ENCODE measurements at places on chromosomes 3 and 15.
A peak's percentile ranks its signal among the peaks of the same experiment; 100 is the strongest.

GRCh38 chr3:148450819-148451218, 246.9 kb upstream of the AGTR1 start:
- no peak for DNase-seq

DNA sequence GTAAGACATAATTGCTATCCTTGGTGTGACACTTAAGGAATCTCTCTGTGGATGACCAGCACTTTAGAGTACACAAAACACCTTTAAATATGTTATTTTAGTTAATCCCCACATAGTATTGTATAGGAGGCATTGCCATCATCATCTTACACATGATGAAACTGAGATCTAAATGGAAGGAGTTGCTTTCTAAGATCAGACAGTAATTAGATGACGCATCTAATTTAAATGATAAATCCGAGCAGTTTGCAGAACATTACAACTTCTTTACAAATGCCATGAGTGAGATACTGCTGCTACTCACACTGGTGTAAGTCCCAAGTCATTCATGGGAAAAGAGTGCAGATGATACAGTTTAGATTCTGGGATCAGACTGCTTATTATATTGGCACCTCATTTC, 431.9 kb downstream of the MFSD1 start:
- no peak for DNase-seq

DNA sequence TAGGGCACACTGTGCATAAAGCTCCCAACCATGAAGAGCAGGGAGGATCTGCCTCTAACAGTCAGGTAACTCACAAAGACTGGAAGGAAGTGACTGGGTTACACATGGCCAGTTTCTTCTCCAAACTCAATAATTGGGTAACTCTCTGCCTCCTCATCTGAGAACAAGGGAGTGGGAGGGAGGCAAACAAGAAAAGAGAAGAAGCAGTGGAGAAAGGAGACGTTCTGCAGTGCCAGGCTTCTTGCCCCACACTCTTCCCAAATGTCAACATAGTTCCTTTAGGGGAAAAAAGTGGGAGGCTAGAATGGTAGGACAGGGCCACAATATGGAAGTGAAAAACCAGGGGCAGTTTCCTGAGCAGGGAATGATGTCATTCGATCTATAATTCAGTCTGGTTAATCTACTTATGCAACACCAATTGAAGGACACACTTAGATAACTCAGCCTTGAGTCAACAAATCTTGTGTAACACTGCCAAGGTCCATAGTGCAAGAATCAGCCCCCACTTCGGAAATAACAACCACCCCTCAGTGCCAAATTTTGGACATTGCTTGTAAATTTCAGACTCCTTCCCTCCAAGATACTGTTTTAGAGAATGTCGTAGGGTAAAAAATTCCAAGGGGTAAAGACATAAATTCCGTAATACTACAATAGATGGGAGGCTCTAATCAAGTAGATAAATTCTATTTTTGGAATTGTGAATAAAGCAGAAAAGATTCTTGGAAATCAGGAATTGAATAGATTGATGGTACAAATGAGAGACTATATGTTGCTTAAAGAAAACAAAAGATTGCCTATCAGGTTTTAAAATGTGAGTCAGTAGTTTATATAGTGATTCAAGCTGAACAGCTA, 143.0 kb downstream of the LPP start:
- no peak for DNase-seq

DNA sequence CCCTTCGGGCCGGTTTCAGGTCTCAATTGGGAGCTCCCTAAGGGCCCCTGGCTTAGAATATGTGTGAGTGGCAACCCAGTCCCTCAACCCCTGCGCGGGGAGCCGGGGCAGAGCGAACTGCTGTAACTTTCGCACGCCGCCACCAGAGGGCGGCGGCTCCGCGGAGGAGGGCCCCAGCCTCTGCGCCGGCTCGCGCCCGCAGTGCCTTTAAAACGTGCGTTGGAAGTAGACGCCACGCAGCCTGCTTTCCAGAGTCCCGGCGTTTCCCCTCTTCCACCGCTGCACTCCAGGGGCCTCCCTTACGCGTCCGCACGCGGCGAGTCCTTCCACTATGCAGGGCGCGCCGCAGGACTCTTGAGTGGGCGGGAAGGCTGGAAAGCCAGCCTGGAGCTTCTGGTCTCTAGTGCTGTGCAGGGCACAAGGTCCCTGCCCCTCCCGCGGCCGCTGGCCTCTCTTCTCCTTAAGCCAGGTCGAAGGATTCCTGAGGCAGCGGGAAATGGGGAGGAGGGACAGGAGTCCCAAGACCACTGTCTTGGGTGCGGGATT, 23.7 kb upstream of the RNU6-1 start:
- DNase-seq, result peak; percentile 56

DNA sequence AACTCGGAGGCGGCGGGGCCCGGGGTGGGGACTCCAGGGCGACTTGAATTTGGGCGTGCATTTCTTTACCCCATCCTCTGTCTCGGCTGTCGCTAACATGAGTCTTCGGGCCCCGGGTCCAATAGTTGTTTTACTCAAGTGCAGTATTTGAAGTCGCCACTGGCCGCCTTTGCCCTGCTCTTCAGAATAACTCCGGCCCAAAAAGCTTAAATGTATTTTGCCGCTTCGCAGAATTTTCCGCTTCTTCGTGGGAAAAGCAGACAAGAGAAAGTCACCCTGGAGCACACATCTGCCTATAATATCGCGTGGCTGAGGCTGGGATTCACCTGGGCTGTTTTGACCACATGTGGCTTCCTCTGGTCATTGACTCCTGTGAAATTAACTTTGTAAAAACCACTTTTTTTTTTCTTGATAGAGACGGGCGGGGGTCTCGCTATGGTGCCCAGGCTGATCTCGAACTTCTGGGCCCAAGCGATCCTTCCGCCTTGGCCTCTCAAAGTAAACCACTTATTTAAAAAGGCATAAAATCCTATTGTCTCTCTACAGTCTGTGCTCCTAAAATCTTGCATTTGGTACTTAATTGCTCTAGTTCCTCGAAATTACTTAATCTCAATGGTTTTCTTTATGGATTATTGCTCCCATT, 676 bp downstream of the CNOT10 start:
- DNase-seq, result peak; percentile 2

GRCh38 chr15:61654002-61654740, 406.1 kb downstream of the VPS13C start:
- DNase-seq, result no peak

DNA sequence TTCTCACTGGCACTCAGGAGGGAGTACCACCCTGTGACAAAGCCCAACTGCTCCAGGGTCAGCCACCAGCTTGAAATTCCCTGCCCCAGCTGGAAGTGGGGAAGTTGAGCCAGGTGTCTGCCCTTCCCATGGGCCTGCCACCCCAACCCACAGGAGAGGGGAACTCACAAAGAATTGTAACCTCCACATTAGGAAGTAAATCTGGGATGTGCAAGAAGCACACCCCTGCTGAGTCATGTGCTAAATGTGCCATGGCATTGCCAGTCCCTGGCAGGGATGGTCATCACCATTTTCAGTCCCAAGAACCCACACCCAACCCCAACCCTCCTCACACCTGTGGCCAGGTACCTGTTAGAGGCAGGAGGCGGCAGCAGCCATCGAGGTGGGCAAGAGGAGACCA, 165.2 kb upstream of the THBS1 start:
- no peak for DNase-seq

- no peak for DNase-seq
These were observed at the start of gene LMOD3 for GRCh38 chr3:69122403-69122802. TSS of gene LMOD3 (minus strand) at chr3:69122595. CDS start at chr3:69122386, 209 bp downstream.

GRCh38 chr3:149476225-149476624, 1.7 kb downstream of the TM4SF4 start:
- no peak for DNase-seq

- no peak for DNase-seq
These were observed 749.0 kb downstream of the NSUN3 start for GRCh38 chr3:94811836-94812235.

- no peak for DNase-seq
These were observed 326.8 kb downstream of the MFSD1 start for GRCh38 chr3:159128628-159129027.

- no peak for DNase-seq
These were observed 78.5 kb downstream of the FGF7 start for GRCh38 chr15:49501586-49501985.

DNA sequence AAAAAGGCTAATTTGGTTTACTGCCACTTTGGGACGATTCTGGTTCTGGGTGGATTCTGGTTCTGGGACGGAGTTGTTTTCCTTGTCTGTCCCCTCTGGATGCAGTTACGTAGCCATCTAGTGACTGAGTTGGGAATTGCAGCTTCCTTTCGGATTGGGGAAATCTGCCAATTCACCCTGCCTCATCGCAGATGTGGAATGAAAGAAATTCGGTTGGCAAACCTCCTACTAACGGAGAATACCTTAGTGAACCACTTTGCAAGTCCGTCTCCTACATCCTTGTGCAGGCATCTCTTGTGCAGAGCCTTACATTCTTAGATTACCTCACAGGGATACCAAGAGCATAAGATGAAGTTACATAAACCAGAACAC, 31.5 kb upstream of the AP4E1 start:
- DNase-seq, result peak; percentile 60

- DNase-seq, result no peak
These were observed 26.9 kb downstream of the PDIA5 start for GRCh38 chr3:123093696-123094095.
